ENCODE measurements at places on chromosomes 1 and 21.
A peak's percentile ranks its signal among the peaks of the same experiment; 100 is the strongest.

GRCh38 chr1:7680207-7680954 is 90.7 kb upstream of the VAMP3 start:
- DNase-seq: no peak

DNA sequence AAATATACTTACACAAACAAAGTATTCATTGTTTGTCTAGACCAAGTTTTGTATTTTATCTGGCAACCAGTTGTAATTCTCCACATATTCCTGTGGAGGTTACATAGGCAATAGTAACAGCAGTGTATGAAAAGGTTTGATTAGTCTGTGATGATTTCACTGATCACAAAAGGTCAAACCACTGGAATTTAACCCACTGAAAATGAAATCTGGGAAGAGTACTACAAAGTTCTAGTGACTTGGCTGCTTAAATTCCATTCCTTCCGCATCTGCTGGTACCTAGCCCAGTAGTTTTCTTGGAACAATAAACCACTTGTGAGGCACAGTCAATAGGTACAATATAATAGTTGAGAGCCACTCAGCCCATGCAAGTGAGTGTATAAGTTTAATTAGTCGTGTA is 205.4 kb downstream of the NFIA start:
- peak; percentile 73 for DNase-seq

DNA sequence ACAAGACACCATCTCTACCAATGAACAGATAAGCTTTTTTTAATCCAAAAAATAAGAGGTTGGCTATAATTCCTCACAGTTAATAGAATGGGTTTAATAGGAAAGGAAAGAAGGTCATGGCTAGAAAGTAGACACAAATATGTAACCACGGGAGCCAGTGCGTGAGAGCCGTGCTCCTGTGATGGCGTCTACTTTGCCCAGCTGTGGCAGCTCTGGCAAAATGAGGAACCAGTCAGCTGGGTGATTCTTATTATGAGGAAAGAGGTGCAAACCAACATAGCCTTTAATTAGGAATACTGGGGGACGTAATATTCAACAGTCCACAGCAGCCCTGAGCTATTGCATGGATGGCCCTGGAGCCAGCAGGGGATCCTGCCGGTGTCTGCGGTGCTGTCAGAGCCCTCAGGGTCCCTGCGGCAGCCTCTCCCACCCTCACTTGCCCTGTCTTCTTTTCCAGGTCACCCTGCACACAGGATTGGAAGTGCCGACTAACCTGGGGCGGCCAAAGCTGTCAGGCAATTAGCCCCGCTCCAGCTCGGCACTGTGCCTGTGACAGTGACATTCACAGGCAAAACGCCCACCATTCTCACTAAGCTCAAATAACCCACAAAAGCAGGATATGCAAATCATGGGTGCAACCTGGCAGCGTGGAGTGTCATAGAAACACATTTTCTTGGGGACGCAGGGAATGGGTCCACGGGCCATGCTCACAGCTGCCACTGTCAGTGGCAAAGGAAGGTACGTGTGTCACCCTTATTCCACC is 25.9 kb upstream of the GNPAT start:
- DNase-seq: no peak

- no peak for DNase-seq
These were observed 9.2 kb downstream of the TNFRSF9 start for GRCh38 chr1:7931446-7931812.

GRCh38 chr21:34989337-34990151 is 59.6 kb downstream of the RUNX1 start:
- no peak for DNase-seq

- DNase-seq: no peak
These were observed 52.3 kb upstream of the COL18A1 start for GRCh38 chr21:45352621-45353139.

GRCh38 chr1:45863218-45863617 is 59.8 kb downstream of the MAST2 start:
- no peak for DNase-seq

DNA sequence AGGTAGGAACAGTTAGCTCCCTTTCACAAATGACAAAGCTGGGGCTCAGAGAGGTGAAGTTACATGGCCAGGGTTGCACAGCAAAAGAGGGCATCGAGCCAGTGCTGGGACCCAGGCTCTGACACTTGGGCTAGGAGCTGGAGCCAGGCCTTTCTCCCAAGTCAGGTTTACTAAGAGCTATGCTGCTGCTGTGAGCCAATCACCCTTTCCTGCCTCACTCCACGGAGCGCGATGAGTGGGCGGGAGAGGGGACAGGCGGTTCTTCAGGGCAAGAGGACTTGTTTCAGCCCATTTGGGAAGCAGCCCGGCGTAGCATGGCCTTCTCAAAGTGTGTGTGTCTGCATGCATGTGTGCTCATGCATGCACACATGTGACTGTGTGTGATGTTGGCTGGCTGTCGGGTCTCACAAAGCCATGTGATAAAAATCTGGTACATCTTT is 10.6 kb downstream of the ID3 start:
- no peak for DNase-seq

All from brain pericyte (primary cell).